NCI-H187 (cell line): ENCODE measurements at places on chromosomes 3 and 15.
A peak's percentile ranks its signal among the peaks of the same experiment; 100 is the strongest.

DNA sequence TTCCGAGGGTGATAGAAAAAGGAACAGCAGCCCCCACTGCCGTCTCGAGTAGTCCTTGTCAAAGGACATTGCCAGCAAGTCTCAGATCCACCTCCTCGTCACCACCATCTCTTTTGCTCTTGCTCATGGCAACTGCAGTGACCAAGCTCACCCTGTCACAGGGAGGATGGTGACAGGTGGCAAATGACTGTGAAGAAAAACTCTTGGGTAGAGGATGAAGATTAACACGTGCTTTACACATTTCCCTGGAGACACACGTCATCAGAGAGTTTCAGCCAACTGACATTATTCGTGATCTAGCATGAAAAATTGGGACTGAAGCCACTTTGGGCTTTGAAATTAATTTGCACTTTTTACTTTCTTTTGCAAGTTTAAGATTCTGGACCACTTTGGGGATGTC is 174.3 kb downstream of the EBLN2 start:
- DNase-seq, result no peak

DNA sequence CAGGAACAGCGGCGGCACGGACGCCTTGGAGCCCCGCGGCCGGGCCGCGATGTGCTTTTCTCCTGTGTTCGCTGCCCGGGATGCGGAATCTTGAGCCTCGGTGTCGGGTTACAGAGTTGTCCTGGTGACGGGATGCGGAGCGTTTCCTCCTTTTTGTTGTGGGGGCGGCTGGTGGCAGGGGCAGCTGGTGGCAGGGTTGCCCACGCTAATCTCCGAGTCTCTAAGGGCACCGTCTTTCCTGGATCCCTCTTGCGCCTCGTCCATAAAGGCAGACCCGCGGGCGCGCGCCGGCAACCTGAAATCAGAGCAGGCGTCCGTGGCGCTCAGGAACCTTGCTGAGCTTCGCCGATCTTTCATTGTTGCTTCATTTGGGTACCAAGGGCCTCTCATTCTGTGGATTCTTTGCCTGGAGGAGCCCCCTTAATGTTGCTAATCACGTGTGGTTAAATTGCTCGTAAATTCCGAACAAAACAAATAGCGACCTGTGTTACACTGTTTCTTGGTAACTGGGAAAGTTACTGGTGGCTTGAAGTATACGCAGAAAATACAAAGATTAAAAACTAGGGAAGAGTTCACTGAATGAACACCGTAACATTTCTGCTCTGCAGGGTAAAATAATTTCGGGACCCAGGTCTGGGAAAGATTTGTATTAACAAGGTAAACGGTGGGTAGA is 844 bp upstream of the PFN2 start:
- DNase-seq, result peak; percentile 79

DNA sequence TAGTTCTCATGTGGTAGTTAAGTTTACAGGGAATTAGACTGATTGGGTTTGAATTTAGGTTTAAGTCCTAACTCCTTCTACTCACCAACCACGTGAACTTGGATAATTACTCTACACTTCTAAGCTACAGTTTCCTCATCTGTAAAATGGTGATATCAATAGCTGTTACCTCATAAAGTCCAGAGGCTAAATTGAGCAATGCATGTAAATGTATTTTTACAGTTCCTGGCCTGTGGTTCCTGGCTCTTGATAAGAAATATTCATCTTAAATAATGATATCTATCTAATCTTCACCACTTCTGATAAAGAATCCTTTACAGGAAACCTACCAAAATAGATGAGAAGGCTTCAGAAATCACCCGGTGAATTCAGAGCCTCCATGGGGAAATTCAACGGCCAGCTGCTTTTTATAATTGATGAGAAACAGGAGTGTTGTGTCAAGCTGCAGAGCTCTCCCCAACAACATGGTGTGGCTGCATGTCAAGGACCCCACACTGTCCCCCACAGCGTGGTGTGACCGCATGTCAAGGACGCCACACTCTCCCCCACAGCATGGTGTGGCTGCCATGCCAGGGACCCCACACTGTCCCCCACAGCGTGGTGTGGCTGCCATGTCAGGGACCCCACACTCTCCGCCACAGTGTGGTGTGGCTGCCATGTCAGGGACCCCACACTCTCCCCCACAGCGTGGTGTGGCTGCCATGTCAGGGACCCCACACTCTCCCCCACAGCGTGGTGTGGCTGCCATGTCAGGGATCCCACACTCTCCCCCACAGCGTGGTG is 80.8 kb upstream of the PEX5L start:
- no peak for DNase-seq

- DNase-seq, result no peak
Observed at GRCh38 chr3:126607214-126607908, 47.6 kb downstream of the TXNRD3 start.

DNA sequence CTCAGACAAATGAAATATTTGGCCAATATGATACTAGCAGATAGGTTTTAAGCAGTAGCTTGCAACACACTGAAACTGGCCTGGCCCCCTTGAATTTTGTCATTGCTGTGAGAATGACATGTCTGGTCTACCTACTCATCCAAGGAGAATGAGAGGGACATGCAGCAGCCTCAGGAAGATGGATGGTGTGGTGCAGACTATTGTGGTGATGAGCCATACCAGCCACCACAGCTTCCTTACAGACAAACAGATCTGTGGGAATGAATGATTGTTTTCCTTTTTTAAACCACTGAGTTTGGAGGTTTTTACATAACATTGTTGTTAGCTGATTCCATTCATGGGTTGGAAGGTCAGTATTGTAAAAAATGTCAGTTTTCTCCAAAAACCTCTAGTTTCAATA is 133.7 kb upstream of the POU1F1 start:
- DNase-seq, result no peak

DNA sequence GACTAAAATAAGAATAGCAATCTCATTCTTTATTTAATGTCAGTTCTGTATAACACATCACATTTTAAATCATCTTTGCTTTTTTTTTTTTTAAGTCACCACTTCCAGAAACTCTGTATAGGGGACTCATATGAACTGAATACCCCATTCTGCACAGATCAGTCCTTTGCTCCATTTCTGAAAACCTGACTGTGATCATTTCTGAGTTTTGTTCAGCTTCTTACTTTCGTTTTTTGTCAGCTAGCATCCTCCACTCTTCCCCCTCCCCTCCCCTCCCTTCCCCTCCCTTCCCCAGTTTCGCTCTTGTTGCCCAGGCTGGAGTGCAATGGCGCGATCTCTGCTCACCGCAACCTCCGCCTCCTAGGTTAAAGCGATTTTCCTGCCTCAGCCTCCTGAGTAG is 49.8 kb upstream of the SGO1 start:
- no peak for DNase-seq

DNA sequence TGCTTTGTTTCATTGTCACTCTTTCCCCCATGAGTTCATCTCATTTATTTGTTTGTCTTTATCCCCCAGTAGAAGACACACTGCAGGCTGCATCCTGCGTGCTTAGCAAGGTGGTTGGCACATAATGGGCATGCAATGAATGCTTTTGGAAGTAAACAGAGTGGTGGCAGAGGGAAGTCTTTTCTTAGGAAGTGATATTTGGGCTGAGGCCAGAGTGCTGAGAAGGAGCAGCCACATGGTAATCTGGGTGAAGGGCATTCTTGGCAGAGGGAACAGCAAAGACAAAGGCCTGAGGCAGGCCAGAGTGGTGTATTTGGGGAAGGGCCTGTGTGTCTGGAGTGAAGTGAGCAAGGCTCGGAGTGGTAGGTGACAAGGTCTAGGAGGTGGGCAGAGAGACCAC is 17.7 kb upstream of the ADAMTS7 start:
- DNase-seq, result no peak
